ENCODE measurements at places on chromosomes 16 and 17.

GRCh38 chr16:79580453-79581191 is 19.9 kb downstream of the MAF start:
- no peak for DNase-seq

DNA sequence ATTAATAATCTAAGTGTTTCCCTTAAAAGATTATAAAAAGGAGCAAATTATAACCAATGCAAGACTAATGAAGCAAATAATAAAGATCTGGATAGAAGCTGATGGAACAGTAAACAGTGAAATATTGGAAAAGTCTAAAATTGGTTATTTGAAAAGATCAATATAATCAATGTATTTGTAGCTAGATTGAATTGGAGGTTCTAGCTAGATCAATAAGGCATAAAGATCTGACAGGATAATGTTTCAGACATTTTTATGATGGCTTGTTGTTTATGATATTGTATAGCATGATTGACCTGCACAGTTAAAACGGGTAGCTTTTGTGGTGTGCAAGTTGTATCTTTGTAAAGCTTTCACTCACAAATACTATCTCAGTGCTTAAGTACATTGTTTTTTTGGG is 245.3 kb downstream of the BCAS3 start:
- DNase-seq = no peak

GRCh38 chr17:46200197-46200596 is 7.0 kb upstream of the KANSL1 start:
- no peak for DNase-seq

GRCh38 chr17:72187556-72187955 is 66.7 kb downstream of the SOX9 start:
- no peak for DNase-seq

DNA sequence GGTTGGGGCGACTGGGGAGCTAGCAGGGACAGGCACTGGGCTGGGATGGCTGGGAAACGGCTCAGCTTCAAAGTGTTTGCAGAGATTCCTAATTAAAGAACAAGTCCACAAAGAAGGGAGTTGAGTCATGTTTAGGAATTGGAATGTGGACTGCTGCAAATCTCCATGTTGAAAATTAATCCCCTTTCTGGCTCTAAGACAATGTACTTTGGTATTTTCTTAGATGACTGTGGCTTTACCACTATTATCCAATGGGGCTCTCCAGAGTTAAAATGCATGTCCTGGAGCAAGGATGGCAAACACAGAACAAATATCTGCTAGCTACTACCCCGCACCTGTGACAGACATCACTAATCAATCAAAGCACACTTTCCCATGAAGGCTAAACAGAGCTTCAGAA is 22.2 kb upstream of the WSCD1 start:
- DNase-seq = no peak

Measured in H54 (cell line).